ENCODE measurements at places on chromosomes 5 and 9.

DNA sequence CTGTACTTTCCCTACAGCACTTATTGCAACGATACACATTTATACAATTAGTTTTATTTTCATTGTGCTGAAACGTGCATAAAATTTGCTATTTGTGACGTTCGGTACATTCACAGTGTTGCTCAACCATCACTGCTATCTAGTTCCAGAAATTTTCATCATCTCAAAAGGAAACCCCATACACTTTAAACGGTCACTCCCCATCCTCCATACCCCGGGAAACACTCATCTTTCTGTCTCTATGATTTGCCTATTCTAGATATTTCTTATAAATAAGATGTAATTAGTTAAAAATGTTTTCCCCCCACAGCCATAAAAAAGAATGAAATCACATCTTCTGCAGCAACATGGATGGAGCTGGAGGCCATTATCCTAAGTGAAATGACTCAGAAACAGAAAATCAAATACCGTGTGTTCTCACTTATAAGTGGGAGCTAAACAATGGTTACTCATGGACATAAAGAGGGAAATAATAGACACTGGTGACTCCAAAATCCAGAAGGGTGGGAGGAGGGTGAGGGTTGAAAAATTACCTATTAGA is 40.2 kb upstream of the TEX48 start:
- DNase-seq: no peak

DNA sequence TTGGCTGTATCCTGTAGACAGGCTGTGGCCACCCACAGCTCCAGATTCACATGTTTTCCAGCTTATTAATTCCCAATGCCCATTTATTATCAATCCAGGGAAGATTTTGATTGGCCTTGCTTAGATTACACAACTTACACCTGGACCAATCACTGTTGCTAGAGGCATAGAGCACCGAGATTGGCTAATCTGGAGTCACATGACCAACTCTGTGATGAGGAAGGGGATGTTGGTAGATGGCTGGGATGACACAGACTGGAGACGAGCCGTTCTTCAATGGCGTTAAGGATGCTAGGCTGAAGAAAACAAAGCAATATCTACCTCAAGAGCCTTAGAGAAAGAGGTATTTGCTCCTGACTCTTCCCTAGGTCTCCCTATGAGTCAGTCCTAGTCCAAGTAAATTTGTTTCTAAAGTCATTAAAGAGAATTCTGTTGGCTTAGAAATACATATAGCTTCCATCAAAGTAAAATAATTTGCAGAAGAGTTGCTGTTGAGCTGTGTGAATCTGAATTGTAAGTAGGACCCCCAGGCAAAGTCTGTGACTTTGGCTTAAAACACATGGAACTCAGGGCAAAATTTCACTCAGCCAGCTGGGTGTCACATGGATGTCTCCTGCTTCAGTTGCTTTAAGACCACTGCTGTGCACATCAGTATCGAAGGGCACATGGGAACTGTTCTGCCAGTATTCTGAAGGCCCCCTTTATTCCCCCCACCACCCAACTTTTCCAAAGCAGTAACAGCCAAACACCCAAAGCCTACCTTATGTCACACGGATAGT is 326.4 kb upstream of the KLF4 start:
- DNase-seq: no peak

GRCh38 chr9:128551657-128552152 is 682 bp upstream of the SPTAN1 start:
- DNase-seq: no peak

- DNase-seq: no peak
Observed at GRCh38 chr9:31582071-31582470, 802.4 kb upstream of the ACO1 start.

- DNase-seq: no peak
Observed at GRCh38 chr5:65858316-65858715, 68.1 kb upstream of the ERBIN start.

GRCh38 chr9:137145731-137146526 is 7.0 kb downstream of the GRIN1 start:
- DNase-seq: peak; percentile 82

DNA sequence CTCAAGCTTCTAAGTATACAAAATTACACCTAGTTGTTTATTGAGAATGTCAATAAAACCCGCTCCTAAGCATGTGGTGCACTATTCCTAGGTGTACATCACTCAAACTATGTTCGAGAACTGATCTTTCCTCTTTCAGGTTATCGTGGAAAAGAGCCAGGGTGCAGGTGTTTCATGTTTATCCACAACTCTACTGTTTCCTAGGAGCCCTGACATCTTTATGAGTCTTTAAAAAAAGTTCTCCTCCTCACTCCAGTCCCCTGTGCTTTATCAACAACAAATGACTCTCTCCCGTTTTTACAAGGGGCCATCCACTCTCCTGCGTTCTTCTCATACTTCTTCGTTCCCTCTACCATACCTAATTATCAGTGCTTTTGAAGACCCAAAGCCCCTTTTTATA is 78.8 kb upstream of the NFIL3 start:
- DNase-seq: no peak

GRCh38 chr5:58849921-58850667 is 267.2 kb downstream of the RAB3C start:
- DNase-seq: peak; percentile 28

All from upper lobe of left lung (tissue), 6 donors.